Dermis lymphatic vessel endothelial cell (primary cell): ENCODE measurements at places on chromosomes 7 and 10. TPM values are rescaled to one million over a fixed set of nuclear protein-coding genes. Genes with fewer than 3 reads are reported as not detected.

Gene RAB19
- 0.17 TPM in 1 of 2 replicates, not detected in the other for total RNA-seq

Gene JCAD
- 55.3 and 59.0 TPM in 2 replicates for total RNA-seq

Gene FIS1
- 190 and 247 TPM in 2 replicates for total RNA-seq

Gene TAS2R5
- total RNA-seq = 0.11 and 0.52 TPM in 2 replicates

Gene MUC3A
- total RNA-seq = under 0.01 TPM in 1 of 2 replicates, not detected in the other

Gene ASB10
- total RNA-seq = not detected in 2 replicates

Gene GPR15LG
- total RNA-seq = not detected in 2 replicates

Gene CLDN15
- total RNA-seq = 1.6 and 2.1 TPM in 2 replicates

Gene EPDR1
- 0.69 and 3.3 TPM in 2 replicates for total RNA-seq

Gene UMAD1
- total RNA-seq = 5.5 and 7.4 TPM in 2 replicates

Gene UNC5B
- 4.0 and 18.8 TPM in 2 replicates for total RNA-seq

Gene TFPI2
- 25.2 and 202 TPM in 2 replicates for total RNA-seq

Gene SVIL
- 84.1 and 103 TPM in 2 replicates for total RNA-seq

Gene MNX1
- not detected in 2 replicates for total RNA-seq

Gene GJD4
- not detected in 2 replicates for total RNA-seq

Gene SEMA3A
- total RNA-seq = 74.7 and 135 TPM in 2 replicates
